NCI-H2171 treated with DMSO at 0.1 percent for 48 hours (cell line): ENCODE measurements at places on chromosomes 5 and 9.

DNA sequence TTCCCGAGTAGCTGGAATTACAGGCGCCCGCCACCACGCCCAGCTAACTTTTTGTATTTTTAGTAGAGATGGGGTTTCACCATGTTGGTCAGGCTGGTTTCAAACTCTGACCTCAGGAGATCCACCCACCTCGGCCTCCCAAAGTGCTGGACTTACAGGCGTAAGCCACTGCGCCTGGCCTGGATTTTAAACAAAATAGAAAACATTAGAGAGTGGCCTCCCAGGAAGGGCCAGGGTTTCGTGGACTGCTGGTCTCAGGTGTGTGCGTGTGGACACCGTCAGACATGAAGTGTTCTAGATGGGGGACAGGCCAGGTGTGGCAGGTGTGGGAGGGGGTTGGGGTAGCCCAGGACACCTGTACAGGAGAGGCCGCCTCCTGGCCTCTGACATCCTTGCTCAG lies 7.0 kb upstream of the GBGT1 start:
- DNase-seq, result no peak

DNA sequence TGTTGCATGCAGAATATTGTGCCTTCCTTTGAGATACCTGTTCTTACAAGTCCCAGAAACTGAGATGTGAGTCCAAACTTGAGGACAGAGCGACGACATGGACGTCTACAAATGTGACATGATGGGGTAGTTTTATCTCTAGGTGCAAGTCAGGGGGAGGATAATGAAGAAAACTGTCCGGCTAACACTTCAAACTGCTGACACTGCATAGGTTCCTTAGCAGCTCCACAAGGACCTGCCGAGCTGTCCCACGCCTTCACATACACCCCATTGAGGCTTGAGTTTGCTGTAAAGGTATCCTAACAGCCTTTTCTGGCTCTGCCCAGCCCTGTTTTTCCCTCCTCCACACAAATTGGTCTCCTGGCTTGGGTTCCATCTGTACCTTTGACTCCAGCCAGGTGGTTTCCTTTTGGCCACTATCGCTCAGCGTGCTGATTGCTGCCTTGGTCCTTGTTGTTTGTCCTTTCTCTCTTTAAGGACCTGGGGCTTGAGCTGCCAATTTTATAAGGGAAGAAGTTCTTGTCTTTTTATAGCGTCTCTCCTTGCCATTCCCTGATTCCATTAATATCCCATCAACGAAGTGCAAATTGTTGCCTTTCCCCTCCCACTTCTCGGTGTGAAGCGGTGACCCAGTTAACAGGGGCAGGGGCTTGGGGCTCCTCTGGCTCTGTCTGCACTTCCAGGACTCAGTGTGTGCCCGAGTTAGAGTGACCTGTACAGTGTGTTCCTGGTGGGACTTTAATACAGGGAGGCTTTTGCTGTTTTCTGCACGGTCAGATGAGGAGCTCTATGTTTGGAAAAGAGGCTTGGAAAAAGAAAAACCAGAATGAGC lies 100.3 kb downstream of the PCSK1 start:
- no peak for DNase-seq

DNA sequence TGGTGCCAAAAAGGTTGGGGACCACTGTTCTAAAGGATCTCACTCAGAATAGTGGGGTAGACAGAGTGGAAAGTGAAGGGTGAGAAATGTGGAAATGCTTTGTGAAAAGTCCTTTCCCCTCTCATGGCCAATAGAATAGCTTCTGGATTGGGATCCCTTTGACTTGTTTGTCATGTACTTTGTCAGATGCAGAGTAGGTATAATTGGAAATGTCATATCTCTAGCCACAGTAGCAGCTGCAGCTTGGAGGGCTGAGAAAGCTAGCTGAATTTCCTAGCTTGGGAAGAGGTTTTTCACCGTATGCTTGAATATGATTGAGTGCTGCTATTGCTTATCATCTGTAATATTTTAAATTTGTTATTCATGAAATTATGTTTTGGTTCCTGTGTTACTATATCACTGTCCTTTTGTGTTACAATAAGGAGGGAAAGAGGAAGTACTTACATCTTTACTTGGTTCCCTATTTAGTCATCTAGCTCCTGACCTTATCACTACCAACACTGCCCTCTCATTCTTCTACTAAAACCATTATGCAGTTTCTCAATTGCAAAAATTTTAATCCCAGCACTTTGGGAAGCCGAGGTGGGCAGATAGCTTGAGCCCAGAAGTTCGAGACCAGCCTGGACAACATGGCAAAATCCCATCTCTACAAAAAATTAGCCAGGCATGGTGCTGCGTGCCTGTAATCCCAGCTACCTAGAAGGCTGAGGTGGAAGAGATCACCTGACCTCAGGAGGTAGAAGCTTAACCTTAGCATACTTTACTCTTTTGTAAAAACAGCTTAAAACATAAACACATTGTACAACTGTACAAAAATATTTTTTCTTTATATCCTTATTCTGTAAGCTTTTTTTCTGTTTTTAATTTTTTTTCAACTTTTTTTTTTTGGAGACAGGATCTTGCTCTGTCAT lies 12.4 kb downstream of the SLC30A5 start:
- no peak for DNase-seq

DNA sequence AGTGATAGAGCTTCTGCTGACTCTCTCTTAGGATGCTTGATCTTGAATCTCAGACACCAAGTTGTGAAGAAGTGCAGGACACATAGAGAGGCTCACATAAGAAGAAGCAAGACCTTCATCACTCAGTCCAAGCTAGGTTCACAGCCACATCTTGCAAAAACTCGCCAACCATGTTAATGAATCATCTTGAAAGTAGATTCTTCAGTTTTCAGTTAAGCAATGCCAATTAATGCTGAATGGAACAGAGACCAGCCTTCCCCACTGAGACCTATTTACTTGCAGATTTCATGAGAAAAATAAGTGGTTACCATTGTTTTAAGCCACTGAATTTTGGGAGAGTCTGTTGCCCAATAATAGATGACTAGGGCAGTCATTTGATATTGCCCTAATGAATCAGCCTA lies 217.7 kb upstream of the EDIL3 start:
- no peak for DNase-seq

GRCh38 chr9:649128-650074 lies 192.1 kb upstream of the DMRT1 start:
- no peak for DNase-seq

- no peak for DNase-seq
Observed at GRCh38 chr9:122954253-122954691, 13.5 kb downstream of the RABGAP1 start.

GRCh38 chr9:93154293-93154903 lies 20.3 kb upstream of the NINJ1 start:
- DNase-seq, result no peak

GRCh38 chr5:80985600-80986228 lies 25.6 kb downstream of the RASGRF2 start:
- DNase-seq, result no peak

GRCh38 chr9:134637241-134637640 lies 4.4 kb upstream of the COL5A1 start:
- no peak for DNase-seq

GRCh38 chr9:101449071-101449721 lies 13.6 kb upstream of the ALDOB start:
- peak; percentile 10 for DNase-seq

DNA sequence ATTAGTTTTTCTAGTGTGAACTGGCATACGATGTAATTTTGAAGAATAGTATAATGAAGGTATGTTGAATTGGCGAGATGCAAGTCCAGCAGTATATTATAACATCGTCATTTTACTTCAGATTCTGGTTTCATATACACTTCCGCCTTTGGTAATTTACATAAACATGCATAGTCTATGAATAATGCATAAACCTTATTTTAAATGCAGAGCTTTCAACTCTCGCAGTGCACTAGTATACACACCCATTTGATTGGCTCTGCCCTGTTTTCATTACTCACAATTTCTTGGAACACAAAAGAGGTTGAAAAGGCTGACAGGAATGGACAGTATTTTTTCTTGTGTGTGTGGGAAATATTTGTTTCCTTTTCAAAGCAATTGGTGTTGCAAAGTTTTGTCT lies 128.9 kb upstream of the CCNH start:
- DNase-seq, result no peak

DNA sequence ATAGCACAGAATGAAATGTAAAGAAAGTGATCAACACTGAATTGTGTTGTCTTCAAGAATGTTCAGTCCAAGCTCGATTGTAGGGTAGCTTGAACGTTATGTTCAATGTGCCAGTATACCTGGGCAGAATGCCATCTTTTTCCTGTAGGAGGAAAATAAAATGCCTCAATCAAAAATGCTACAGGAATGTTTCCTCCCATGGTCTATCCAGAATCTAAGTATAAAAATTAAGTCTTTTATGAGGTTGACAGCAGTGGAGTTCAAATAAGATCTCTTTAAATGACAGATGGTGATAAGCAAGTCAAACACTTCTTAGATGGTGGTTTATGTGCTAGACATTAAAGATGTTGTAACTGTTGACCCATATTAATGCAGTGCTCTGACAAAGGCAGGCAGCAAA lies 488.6 kb downstream of the CSNK1G3 start:
- peak; percentile 10 for DNase-seq

DNA sequence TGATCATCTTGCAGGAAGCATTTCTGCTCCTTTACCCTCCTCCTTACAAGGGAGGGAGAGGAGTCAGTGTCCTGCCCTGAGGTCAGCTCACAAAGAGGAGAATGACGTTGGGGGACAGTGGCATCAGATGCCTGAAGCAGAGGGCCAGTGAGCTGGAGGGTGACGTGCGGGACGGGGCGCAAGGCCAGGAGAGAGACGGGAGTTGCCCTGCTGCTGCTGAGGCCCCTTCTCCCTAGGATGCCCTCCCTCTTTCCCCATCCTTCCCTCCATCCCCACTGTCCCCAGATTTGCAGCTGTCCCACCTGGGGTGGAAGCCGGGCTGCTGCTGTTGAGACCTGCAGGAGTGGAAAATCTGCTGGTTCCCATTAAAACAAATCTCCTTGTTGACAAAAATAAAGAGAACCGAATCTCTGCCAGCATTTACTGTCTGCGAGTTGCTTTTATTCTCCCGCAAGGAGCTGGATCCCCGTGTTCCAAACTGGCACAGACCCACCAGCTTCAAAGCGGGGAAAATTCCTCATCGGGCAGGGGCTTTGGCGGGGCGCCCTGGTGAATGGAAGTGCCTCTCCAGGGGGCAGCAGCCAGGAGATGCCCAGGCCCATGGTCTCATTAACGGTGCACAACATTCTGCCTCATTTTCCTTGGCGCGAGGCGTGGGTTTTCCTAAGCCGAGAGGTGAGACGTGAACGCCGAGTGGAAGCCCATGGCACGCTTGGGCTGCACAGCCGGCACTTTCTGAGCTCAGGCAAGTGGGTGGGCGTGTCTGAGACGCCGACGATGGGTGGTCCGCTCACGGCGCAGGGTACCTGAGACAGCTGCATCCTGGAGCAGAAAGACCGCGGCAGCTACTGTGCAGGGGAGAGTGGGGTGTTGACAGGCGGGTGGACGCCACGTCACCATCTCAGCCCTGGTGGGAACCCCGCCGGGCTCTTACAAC lies 13.9 kb upstream of the COL5A1 start:
- DNase-seq, result no peak

GRCh38 chr9:89679016-89679415 lies 74.2 kb downstream of the GADD45G start:
- DNase-seq, result peak; percentile 39

DNA sequence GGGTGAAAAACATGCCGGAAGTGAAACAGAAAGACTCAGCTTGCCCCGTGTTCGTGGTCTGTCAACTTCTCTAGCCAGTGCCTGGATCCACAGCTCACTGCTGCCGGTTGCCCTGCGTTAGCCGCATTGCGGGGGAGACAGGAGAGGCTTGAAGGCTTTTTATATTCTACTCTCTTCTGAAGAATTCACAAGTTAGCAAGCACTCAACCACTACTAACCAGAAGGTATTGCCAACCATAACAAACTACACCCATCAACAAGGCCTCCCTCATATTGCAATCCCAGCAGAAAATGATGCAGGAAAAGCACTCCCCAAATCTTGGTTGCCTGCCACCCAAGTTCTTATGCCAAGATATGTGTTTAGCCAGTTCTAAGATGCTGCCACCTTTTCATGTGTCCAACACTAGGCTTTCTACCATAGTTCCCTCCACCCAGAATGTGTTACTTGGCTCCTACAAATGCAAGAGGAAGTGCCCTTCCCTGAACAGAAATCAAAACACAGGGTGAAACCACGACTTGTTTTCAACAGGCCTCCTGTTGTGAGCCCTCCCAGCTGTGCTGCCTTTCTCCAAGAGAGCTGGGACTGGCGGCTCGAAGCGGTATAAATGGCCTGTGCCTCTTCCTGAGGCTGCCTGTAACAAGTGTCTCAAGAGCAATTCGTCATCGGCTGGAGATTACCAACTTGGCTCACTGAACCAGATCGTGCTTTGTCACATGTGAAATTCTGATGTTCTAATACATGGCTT lies 129.0 kb downstream of the SNX18 start:
- DNase-seq, result peak; percentile 73

DNA sequence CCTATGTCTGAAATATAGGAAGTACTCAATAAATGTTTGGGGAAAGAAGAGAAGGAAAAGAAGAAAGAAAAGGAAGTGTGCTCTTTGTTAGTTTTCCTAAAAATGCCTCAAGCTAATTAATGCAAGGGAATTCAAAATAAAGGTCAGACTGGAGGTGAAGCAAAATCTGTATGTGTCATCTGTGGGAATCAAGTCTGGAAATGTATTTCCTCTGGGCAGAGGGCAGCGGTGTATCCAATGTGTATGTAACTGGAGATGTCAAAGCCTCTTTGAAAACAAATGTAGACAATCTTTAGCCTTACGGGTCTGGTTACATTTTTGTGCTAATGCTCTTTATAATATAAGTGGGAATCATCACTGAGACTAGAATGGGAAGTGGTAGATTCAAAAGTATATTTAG lies 471.4 kb downstream of the MAN2A1 start:
- DNase-seq, result no peak

GRCh38 chr9:3088219-3088618 lies 244.3 kb upstream of the PUM3 start:
- peak; percentile 42 for DNase-seq

- DNase-seq, result peak; percentile 17
Observed at GRCh38 chr5:138824924-138825863, 49.9 kb downstream of the LRRTM2 start.

DNA sequence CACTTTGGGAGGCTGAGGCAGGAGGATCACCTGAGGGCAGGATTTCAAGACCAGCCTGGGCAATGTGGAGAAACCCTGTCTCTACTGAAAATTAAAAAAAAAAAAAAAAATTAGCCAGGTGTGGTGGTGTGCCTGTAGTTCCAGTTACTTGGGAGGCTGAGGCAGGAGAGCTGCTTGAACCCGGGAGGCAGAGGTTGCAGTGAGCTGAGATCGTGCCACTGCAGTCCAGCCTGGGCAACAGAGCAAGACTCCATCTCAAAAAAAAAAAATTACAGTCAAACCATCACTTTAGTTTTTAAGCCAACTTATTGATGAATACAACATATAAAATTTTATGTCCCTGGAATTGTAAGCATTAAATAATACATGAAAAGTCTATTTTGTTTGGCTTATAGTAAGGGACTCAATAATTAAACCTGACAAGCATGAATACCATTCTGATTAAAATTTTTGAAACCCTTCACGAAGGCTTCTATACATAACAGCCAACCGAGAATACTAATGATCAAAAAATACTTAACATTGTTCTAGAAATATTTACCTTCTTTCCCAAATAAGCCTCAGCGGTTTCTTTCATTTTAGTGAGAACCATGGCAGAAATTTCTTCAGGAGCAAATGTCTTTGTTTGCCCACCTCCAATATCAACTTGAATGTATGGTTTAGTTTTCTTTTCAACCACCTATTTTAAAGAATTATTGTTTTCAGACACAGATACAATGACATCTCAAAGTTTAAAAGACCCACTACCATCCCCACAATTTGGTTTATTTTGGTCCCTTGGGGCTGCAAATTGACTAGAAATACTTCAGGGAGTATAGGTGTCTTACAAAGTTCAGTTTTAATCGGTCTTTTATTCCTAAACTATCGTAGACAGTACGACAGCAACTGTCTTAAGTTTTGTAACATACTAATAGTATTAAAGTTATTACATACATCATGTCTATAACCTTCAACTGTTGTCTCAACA lies 1.2 kb downstream of the HSPA5 start:
- no peak for DNase-seq
